ENCODE measurements at places on chromosomes 2 and 18. TPM values are rescaled to one million over a fixed set of nuclear protein-coding genes. Genes with fewer than 3 reads are reported as not detected.

The DUSP11 gene
- total RNA-seq, result 34.2 TPM

The NOL4 gene
- total RNA-seq, result not detected

The PIAS2 gene
- total RNA-seq, result 22.6 TPM

The SERPINB4 gene
- not detected for total RNA-seq

The NYAP2 gene
- total RNA-seq, result 0.11 TPM

The TMEM198 gene
- 4.3 TPM for total RNA-seq

The GALR1 gene
- not detected for total RNA-seq

The ANKRD23 gene
- 6.3 TPM for total RNA-seq

The RIT2 gene
- not detected for total RNA-seq

The RND3 gene
- total RNA-seq, result not detected

The CDC42EP3 gene
- total RNA-seq, result 58.1 TPM

The RAPGEF4 gene
- total RNA-seq, result 0.47 TPM

The SMAD7 gene
- total RNA-seq, result 13.6 TPM

The BOLA3 gene
- 109 TPM for total RNA-seq

The RAX gene
- total RNA-seq, result not detected

The ZNF804A gene
- total RNA-seq, result not detected
